ENCODE measurements at places on chromosomes 6 and 20.

DNA sequence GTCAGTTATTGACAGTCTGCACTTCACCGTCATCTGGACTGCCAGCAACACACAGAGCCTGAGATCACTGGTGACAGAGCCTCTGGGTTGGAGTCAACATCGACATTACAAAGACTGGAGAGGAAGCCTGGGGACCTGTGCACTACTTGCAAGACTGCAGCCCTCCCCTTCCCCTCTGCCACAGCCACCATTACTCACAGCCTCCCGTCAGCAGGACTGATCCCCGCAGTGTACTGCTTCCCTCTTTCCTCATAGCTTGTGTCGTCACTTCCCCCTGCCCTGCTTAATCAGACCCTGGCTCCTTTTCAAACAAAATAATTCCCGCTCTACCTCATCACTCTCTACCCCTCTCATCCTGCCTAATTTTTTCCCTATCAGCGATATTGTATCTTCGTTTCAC lies 235.5 kb upstream of the KCNQ5 start:
- DNase-seq = no peak

DNA sequence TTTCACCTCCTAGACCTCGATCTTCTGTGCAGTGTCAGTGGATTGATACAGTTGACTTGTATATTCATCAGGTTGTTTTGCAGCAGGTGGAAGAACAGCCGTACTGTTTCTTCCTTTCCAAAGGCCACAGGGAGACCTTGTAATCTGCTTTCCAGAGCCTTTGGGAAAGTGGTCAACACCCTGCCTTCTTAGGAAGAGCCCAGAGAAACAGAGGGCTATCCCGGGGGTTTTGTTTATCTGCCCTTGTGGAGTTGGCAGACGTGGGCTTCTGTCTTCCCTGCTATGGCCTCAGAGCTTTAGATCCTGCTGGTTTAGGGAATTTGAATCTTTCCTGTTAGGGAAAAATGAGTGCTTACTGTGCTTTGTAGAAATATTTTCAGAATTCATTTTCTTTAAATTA lies 19.6 kb downstream of the STX16 start:
- DNase-seq = no peak

- DNase-seq = no peak
These were observed at the start of gene SRMS for GRCh38 chr20:63547725-63548480. Gene SRMS, minus strand, starts transcription at chr20:63547749. Its CDS starts 286 bp downstream, at chr20:63547463.

DNA sequence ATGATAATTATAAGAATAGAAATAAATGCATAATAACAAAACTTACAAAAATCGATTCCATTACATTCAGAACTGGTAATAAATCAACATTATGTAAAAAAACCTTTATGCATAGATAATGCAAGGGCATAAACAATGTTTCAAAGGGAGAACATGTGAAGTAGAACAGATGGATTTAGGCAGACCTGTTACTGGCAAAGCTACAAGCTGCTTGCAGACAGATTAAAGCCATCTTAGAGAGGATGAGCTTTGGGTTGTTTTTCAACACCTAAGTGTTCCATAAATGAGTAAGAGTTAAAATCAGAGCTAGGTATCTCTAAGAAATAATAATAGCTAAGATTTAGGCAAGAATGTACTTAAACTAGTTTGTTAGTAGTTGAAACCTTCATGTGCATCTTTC lies 37.2 kb downstream of the SNAP25 start:
- no peak for DNase-seq

DNA sequence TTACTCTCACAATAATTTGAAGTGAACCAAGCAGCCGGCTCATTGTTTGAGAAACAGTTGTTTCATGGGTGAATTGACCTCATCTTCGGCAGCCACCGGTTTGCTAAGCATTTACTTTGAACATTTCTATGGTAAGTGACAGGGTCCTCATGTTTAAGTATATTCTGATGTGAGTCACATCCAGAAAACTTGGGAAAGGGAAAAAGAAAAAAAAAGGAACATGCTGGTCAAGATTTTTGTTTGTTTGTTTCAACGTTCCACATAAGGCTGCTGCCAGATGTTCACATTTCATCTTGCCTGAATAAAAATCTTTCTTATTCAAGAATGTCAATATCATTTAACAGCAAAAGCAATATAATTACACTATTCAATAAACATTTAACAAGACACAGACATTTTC lies 55.0 kb upstream of the EXOC2 start:
- no peak for DNase-seq

DNA sequence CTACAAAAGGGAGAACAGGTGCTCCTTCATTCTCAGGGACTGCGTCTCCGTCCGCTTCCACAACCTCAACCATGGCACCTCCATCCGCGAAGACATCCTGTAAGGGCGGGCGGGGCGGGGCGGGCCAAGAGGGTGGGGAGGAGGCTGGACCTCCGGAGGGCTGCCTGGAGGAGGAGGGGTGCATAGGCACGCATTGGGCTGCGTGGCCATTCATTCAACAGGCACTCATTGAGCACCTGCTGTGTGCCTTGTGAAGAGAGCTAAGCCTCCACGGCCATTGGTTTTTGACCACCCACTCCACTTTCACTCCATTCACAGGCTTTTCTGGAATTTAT lies 435 bp downstream of the ZSWIM3 start:
- no peak for DNase-seq

DNA sequence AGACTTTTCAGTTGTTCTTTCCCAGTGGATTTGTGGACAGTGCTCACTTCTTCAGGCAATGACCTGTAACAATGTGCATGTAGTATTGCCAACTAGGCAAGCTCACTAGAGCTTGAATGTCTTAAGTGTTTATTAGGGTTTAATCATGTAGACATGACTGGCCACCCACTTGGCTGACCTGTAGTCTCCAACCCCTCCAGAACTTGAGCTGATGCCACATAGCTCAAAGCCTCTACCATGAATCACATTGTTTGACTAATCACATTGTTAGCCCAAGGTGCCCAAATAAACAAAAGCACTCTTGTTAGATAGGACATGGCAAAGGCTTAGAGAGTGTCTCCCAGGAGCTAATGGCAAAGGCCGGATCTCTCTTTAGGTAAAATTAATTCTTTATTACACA lies 272.7 kb downstream of the GRIK2 start:
- peak; percentile 6 for DNase-seq

- no peak for DNase-seq
These were observed 124.7 kb downstream of the SULF2 start for GRCh38 chr20:47660602-47660905.

DNA sequence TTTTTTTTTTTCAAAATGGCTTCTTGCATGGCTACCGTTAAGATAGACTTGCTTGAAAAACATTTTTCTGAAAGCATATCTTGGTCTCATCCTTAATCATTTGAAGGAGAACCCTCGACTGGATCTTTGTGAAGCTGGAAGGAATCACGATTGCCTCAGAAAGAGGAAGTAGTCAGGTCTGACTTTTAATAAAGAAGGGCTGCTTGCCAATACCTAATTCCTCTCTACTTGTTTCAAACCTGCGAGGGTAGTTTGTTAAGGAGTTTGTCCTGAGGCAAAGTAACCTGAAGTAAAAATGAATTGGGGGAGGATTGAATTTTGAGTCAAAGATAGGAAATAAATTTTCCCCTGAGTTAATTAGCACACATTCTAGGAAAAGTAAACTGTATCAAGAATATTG lies 288.1 kb upstream of the MAP3K7 start:
- no peak for DNase-seq

DNA sequence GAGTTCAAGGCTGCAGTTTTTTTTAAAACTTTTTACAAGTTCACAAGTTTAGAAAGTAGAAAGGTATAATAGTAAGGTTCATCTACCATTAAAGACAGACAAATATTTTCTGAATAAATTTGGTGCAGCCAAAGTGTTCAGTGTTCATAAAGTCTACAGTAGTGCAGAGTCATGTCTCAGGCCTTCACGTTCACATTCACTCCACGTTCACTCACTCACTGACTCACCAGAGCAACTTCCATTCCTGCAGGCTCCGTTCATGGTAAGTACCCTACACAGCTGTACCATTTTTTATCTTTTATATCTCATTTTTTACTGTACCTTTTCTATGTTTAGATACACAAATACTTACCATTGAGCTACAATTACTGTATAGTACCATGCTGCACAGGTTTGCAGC lies 67.6 kb downstream of the B4GALT5 start:
- peak; percentile 32 for DNase-seq

- DNase-seq = no peak
These were observed 11.4 kb upstream of the UBR2 start for GRCh38 chr6:42552380-42552779.

DNA sequence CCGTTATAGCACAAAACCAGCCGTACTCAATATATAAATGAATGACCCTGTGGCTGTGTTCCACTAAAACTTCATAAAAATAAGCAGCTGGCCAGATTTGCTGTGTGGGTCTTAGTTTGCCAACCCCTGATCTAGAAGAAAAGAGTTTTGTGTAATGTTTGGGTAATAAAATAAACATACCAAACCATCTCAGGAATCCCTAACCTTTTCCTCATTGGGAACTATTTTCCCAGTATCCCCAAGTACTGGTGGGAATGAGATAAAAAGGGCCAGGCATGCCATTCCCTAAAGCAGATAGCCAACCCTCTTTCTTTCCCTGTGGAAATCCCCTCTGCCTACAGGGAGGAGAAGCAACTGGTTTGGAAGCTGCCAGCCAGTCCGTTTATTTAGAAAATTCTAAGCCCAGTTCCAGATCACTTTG lies 169.1 kb upstream of the AKAP12 start:
- DNase-seq = no peak

DNA sequence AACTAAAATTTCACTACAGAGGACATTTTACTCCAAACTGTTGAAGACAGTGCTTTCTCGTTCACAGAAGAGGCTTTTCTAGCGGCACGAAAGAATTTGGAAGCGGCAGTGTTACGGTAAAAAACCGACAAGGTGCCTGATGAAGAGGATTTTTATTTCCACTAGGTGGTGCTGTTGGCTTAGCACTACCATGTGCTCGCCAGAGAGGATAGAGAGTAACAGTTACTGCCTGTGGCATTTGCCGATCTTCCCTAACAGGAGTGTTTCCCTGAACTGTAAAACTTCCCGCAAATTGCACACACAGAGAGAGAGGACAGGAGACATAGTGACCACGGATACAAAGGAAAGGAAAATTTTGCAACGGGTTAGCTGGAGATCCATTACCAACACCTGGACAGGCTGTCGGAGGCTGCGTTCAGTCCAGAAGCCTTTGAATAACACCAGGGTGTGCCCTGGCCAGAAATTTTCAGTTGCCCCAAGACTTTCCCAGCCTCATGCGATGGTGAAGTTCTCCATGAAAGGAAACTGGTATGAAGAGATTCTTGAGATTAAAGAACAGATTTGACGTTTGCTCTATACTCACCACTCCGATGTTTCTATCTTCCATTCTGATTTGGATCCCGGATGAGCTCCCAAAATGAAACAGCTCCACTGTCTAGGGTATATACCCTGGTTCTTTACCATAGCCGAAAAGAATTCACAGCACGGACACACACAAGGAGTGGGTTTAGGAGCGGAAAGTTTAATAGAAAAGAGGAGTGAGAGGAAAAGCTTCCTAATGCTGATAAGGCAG lies 48.1 kb downstream of the HLA-DPB1 start:
- DNase-seq = no peak

- no peak for DNase-seq
These were observed 46.9 kb downstream of the PDYN start for GRCh38 chr20:1946762-1947534.

DNA sequence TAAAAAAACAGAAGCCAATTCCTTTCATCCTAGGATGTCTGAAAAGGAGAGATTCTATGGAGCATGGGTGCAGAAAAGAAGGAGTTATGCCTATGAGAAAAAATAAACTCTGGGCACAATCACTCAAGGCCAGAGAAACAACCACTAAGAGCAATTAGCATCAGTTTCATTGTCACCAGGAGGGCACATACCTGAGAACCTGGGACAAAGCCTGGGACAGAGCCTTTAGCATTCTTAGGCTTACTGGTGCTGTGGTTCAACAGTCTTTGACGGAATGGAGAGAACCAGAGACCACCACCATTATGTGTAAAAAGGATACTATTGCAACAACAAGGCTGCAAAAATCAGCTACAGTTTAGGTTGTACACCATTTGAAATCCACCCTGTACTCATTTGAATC lies 29.4 kb upstream of the BCKDHB start:
- DNase-seq = no peak

DNA sequence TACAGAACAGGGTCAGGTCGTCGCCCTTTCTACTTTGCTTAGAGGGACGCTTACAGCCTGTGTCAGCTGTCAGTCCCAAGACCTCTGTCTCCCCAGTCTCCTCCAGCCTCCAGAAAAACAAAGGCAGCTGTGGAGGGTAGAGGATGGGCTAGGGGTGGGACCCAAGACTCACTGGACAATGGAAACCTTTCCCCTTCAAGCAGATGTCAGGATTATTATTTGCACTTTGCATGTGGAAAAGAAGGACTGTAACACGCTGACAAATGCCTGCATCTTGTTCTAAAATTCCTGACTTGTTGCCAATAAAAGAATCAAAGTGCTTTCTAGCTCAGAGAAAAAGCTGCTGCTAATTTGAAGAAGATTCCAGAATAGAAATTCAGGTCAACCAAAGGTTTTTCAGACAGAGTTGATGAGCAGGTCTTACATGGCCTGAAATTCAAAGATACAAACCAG lies 58.7 kb downstream of the SNX5 start:
- no peak for DNase-seq

GRCh38 chr6:132456700-132457143 lies 55.4 kb upstream of the MOXD1 start:
- no peak for DNase-seq

- DNase-seq = no peak
These were observed 86.2 kb downstream of the AHI1 start for GRCh38 chr6:135411339-135411738.

- no peak for DNase-seq
These were observed 28.0 kb upstream of the NEDD9 start for GRCh38 chr6:11260249-11261038.

- peak; percentile 53 for DNase-seq
These were observed 169.3 kb upstream of the ZNF337 start for GRCh38 chr20:25865715-25866656.

DNA sequence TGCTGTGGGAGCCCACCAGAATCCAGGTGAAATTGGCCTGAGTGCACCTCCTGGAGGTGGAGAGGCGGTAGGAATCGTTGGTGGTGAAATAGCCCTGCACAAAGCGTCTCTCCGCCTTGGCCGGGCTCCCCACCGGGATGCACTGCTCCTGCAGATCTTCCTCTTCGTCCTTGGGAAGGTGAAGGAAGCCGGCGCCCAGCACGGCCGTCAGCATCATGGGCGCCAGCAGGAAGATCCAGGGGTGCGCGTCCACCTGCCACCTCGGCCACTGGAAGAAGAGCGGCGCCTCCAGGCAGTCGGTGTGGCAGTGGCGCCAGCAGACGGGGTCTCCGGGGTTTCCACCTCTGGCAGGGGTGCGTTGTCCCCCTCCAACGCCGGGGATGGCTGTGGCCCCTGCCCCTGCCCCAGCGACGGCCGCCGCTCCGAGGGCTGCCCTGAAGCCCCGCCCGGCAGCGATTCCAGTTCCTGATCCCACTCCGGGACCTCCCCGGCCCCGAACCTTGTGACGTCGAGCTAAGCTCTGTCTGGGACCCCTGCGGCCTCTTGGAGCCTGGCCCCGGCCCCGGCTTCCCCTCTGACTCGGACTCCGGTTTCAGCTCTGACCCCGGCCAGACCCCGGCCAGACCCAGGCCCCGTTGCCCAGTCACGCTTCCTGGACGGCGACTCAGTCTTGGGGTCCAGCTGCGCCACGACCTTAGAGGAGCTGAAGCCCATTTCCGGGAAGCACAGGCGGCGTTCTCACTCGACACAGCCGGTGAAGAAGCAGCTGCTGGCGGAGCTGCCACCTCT lies 91.9 kb downstream of the CD164 start:
- DNase-seq = no peak

GRCh38 chr6:119261944-119262284 lies 87.6 kb downstream of the MAN1A1 start:
- no peak for DNase-seq
